ENCODE measurements at places on chromosomes 5 and 9.

DNA sequence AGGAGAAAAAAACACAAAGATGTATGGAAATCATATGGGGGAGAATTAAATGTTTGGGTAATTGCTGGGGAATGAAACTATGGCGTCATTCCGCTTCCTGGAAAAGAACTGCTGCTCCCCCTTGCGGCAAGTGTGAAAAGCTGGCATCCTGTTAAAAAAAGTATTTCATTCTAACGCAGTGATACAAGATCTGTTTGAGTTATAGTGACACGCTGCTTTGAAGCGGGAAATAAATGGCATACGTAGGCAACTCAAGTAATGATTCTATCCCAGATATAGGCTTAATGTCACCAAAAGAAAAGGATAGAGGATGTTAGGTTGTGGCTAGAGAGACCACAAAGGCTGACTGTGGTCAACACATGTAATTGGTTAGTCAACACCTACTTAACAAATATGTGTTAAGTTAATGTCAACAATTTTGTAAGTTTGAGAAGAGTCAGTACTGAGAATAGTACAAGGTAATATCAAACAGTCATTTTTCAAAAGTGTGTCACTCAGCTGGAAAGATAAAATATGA is 70.2 kb upstream of the ALDH1A1 start:
- peak; percentile 82 for DNase-seq

DNA sequence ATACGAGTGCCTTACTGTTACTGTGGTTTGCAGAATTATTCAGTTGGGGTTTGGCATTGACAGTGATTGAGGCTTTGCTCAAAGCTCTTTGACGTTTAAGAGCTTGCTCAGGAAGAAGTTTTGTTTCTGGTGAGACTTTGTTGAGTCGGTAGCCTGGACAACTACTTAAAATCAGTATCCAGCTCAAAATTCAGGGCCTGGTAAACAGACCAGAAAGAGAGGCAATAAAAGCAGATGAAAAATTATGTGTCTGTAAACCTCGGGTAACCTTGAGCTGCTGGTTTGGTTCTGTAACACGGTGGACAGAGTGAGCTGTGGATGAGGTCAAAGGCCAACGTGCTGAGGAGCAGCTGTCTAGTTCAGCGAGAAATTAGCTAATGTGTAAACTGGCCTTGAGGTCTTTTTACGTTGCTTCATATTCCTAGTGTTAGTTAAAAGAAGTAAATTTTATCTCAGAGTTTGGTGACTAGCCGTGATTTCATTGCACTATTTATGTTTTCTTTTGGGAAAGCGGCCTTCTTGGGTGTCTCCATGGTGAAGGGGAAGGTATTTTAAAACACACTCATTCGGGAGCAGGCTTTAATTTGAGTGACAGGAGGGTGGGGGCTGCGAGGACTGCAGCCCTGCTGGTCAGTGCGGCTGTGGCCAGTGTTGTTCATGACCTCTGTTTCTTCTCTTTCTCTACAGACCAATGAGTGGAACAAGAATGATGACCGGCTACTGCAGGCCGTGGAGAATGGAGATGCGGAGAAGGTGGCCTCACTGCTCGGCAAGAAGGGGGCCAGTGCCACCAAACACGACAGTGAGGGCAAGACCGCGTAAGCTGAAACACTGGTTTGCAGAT is 82.0 kb upstream of the TTC23L start:
- DNase-seq = no peak

- no peak for DNase-seq
Measured at GRCh38 chr9:79796411-79796810, 224.6 kb downstream of the TLE4 start.

GRCh38 chr9:105656131-105656921 is 5.9 kb upstream of the TAL2 start:
- peak; percentile 28 for DNase-seq

GRCh38 chr5:40333459-40334241 is 346.1 kb upstream of the PTGER4 start:
- DNase-seq = peak; percentile 6

DNA sequence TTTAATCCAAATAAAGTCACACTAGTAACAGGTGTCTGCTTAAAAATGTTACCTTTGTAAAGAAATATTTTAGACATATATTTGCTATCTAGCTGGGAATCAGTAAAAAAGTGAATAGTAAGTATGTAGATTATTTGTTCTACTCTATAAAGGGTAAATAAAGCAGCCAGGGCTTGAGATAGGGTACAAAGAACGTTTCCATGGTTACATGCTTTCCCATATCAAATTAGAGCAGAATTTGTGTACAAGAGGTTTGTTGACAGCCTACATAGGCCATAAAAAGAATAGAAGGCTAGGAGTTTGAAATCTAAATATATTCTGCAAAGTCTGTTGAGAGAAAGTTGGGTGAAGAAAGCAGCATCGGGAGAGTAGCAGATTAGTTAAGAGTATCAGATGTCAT is 160.9 kb upstream of the POU5F2 start:
- DNase-seq = no peak

- peak; percentile 54 for DNase-seq
Measured at GRCh38 chr5:179732918-179733771, 523 bp downstream of the MAML1 start.

Data from suppressor macrophage treated with lipopolysaccharide for 1 hour (primary cell).